ENCODE measurements at places on chromosomes 1 and 21.

- peak; percentile 25 for DNase-seq
Measured at GRCh38 chr1:154607106-154607608, 829 bp downstream of the ADAR start.

GRCh38 chr1:84644472-84644871 lies 45.8 kb downstream of the SSX2IP start:
- no peak for DNase-seq

DNA sequence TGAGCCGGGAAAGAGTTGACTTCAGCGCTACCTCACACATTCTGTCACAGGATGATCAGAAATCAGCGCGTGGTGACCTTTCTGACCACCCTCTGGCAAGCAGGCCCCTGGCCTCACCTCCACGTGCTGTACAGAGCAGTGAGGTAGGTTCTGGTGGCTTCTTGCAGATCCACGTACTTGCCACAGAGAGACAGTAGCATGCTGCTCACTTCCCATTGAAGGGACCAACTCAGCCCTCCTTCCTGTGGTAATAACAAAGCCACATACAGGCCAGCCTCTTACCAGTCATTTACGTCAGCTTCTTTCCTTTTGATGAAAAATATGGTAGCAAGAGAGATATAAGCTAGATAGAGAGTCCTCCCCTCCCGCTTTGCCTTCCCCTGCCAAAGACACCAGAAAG lies 200.7 kb downstream of the CHRM3 start:
- no peak for DNase-seq

GRCh38 chr1:216723274-216723780 lies at the start of gene ESRRG:
ESRRG (minus strand) TSS chr1:216723429; CDS start chr1:216723299, 130 bp downstream.
- DNase-seq: peak; percentile 77

GRCh38 chr1:177825276-177825901 lies 144.5 kb downstream of the SEC16B start:
- no peak for DNase-seq

GRCh38 chr1:207868251-207868773 lies 42.6 kb downstream of the CD34 start:
- peak; percentile 8 for DNase-seq

DNA sequence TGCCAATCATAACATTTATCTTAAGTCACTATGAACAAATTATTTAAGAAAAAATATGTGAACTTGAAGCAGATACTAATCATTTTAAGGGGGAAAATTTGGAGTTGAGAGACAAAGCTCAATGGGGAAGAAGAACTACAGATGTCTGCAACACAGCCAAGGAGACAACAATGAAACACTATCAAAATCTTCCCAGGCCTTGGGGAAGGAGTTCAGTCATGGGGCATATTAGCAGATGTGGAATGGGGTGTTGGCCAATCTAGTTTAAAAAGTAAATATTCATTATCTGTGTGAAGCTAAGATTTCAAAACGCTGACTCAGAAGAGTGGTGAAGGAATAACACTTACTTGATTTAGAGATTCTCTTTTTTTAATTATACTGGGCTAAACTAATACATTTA lies 671.6 kb upstream of the ZP4 start:
- DNase-seq: no peak

- no peak for DNase-seq
Measured at GRCh38 chr1:92599184-92599583, 112.5 kb upstream of the GFI1 start.

GRCh38 chr1:19333587-19334354 lies 21.6 kb downstream of the SLC66A1 start:
- DNase-seq: no peak

DNA sequence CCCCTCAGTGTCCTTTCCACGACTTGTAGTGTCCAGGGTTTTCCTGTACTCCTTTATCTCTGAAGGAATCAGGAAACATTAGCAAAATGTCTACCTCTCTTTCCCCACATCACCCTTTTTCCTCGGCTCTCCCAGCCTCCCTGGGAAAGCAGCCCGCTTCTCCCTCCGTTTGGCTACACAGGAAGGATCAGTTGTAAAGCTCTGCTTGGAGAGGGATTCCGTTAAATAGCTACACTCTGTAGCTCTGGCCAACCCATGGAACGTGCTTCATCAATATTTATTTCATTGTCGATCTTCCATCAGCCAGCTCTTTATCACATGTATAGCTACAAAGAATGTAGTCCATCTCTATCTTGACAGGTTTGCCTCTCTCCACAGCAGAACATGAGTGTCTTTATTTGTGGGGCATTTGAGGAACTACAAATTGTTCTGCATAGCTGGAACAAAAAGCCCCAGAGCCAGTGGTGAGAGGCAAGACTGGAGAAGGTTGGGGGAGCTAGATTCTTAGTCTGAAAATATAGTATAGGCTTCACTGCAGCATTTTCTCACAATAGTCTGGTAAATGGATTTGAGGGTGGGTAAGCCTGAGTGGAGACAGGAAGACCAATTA lies 191.8 kb downstream of the SLC35F3 start:
- no peak for DNase-seq

DNA sequence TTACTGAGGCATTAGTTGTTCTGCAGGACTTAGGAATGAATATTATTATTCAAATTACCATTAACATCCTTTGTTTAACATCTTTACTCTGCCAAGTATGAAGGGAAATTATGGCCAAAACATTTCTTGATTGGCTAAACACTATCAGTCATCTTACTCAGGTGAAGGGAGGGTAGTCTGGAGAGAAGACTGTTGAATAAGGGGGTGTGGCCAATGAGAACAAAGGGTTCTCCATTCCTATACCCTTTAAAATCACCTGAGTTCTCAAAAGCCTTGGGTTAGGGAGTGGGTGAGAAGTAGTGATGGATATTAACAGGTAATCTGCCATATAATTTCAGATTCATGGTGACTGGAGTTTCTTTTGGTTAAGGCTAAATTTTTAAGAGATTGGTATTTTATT lies 19.3 kb downstream of the CRYZL1 start:
- DNase-seq: no peak

DNA sequence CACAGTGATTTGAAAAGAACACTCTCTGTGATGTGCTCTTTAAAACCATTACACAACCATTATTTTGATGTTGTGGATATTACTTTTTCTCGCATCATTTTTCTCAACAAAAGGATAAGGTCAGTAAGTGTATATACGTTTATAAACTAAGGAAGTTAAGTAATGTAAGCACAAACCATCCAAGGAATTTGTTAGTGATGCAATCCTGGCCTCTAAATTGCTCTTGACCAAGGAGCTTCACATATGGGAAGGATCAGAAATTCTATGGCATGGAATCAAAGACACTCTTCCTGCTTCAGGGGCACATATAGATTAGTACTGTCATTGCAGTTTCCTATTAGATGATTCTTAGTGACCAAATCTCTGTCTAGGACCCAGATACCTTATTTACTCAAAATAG lies 3.6 kb upstream of the PPP2R5A start:
- no peak for DNase-seq

DNA sequence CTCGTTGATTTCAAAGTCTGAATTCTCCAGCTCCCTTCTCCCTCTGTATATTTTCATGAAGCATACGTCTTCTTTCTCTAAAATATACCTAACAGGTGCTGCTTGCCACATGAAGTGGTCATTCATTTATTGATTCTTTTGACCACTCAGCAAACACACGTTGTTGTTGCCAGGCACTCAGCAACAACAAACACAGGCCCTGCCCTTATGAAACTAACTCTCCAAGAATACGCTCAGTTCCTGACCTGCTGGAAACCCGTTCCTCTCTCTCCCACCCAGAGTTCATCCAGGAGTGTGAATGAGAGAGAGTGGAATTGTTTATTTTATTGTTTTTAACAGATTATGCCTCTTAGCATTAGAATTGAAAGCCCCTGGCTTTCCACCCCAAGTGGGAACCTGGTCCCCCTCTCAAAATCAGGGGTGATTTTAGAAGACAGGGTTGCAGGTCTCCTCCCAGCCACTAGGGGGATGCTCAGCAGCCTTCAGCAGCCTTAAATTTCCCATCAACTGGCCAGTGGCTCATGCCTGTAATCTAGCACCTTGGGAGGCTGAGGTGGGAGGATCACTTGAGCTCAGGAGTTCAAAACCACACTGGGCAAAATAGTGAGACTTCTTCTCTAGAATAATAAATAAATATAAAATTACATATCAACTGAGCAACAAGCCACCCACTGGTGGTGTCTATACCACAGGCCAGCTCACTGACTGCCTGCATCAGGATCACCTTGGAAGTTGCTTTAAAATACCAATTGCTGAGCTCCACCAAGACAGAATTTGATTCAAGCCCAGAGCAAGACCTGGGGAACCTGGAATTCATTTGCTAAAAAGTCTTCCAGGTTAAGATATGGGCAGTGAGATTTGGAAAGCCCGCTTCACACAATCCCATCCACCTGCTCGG lies 181.0 kb upstream of the KLHDC7A start:
- DNase-seq: peak; percentile 27

DNA sequence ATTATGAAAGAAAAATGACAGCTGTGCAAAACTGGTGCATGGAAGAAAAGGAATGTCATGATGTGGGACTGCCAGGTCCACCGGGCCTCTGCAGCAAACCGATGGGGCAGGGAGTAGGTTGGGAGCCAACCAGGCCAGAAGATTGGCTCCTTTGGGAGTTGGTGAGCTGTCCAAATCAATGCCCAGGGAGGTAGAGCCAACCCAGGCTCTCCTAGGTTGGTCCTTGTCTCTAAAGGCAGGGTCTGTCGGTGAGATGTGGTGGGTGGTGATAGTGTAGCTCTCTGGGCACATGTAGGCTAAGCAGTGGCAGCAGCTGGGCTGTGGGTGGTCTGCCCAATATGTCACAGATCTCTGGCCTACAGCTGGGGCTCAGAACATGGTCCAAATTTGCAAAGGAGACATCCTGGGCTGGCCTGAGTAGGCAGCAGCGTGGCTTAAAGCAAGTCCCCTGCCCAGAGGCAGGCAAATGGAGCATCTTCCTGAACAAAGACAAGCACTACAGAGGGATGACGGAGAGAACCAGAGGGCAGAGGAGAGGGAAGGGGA lies 61.2 kb upstream of the PRDX6 start:
- DNase-seq: no peak

- DNase-seq: no peak
Measured at GRCh38 chr21:23534850-23535249, 2072.4 kb downstream of the MRPL39 start.

- DNase-seq: no peak
Measured at GRCh38 chr1:226649780-226650179, 89.3 kb downstream of the ITPKB start.

- DNase-seq: peak; percentile 64
Measured at GRCh38 chr1:221263831-221264767, 384.9 kb downstream of the HLX start.

- DNase-seq: no peak
Measured at GRCh38 chr1:150749720-150750311, 15.8 kb downstream of the CTSS start.

- no peak for DNase-seq
Measured at GRCh38 chr1:43296207-43296606, 4.6 kb upstream of the TIE1 start.

GRCh38 chr1:102105931-102106550 lies 109.3 kb upstream of the OLFM3 start:
- DNase-seq: no peak

- no peak for DNase-seq
Measured at GRCh38 chr21:29349702-29350101, 51.0 kb downstream of the BACH1 start.

DNA sequence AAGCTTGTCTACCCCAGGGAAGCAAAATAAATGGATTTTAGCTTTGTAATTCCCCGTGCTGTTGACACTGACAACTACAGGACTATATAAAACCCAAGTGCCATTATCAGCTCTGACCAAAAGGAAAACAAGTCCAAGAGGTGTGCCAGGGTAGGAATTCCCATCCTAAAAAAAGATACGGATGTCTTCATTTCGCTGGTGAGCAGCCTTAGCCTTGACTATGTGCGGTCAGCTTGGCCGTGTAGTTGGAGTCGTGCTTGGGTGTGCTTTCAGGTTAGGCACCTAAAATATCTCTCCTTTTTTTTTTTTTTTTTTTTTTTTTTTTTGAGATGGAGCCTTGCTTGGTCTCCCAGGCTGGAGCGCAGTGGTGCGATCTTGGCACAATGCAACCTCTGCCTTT lies 28.9 kb upstream of the ACTN2 start:
- no peak for DNase-seq

- no peak for DNase-seq
Measured at GRCh38 chr1:70051926-70052325, 153.5 kb downstream of the LRRC40 start.

- DNase-seq: no peak
Measured at GRCh38 chr1:7733276-7733675, 37.8 kb upstream of the VAMP3 start.

DNA sequence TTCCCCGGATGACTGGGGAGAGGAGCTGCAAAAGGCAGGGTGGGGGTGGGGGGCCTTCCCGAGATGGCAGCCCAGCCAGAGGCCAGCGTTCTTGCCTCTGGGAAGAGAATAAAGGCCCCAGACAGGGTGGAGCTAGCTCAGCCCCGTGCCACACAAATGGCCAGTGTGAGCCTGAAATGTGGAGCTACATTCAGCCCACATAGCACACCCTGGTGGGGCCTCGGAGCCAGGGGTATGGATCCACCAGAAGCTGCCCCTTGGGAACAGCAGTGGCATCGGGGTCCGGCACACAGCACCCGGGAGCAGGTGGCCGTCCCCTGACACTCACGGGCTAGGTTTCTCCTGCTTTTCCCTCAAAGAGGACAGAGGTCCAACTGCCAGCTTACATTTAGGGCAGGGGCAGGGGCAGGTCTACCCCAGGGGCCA lies 93.9 kb downstream of the PDE9A start:
- DNase-seq: no peak

- no peak for DNase-seq
Measured at GRCh38 chr1:162872981-162873380, 12.0 kb upstream of the CCDC190 start.

DNA sequence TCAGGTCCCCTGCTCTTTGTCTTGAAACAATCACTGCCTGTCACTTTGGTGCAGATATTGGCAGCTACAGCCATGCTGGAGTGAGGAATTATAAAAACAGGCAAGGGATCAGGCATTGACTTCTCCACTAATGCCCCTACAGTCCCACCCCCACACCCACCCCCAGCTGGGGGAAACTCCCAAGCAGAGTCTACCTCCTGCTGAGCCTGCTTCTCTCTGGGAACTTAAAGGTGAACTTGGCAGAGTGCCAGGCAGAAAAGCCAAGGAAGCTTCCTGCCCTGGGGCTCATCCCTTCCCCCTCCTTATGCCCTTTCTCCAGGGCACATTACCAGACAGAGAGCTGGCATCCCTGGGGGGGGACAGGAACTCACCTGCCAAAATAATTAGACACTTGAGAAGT lies 6.7 kb downstream of the NCMAP start:
- DNase-seq: no peak

GRCh38 chr1:41681331-41682098 lies 197.0 kb upstream of the EDN2 start:
- DNase-seq: no peak

GRCh38 chr1:229098903-229099578 lies 171.9 kb upstream of the RAB4A start:
- no peak for DNase-seq

- no peak for DNase-seq
Measured at GRCh38 chr1:156357977-156358376, 11.0 kb upstream of the RHBG start.

- DNase-seq: no peak
Measured at GRCh38 chr1:187788718-187789117, 960.0 kb downstream of the PLA2G4A start.

DNA sequence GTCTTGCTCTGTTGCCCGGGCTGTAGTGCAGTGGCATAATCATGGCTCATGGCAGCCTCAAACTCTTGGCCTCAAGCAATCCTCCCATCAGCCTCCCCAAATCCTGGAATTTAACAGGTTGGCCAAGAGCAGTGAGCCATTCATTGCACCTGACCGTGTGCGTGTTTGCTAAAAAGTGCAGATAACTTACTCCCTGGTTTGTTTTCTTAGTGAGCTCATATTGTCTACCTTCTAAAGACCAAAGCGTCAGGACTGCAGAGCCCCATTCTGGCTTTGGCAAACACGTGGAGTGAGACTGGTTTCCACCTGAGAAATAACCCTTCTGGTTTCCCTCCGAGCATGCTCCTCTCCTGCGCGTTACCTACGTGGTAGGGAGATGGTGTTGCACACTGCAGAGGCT lies 32.2 kb upstream of the CA6 start:
- DNase-seq: no peak

All from SHP77 (cell line).